ENCODE measurements at places on chromosomes 5 and 9.

- peaks cover 36% of the 10 kb centered on the region for H3K4me1 ChIP-seq
- no peak for DNase-seq
- peak overlapping the region; percentile 94 for H3K27ac ChIP-seq
- no peaks in the 10 kb centered on the region for H3K27me3 ChIP-seq
Observed at GRCh38 chr5:127517110-127517479, 345 bp upstream of the PRRC1 start.

DNA sequence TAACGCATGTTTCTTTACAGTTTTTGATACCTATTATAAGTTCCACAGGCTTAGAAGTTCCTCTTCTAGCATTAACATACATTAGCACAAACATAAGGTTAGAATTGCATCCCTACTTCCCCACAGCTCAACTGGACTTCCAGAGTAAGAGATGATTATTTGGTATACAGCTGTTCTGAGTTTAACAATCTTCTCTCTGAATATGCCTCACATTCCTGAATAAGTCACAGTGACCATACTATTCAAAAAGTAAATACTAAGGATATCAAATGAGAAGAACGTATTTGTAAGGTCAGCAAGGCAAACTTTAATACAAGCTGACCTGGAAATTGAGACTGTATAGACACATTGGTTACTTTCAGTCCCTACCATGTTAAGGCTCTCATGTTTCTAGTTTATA lies 21.3 kb downstream of the NR6A1 start:
- no peak overlapping the region for H3K4me3 ChIP-seq
- H3K4me1 ChIP-seq = peaks cover 8% of the 10 kb centered on the region
- H3K27ac ChIP-seq = no peak overlapping the region

DNA sequence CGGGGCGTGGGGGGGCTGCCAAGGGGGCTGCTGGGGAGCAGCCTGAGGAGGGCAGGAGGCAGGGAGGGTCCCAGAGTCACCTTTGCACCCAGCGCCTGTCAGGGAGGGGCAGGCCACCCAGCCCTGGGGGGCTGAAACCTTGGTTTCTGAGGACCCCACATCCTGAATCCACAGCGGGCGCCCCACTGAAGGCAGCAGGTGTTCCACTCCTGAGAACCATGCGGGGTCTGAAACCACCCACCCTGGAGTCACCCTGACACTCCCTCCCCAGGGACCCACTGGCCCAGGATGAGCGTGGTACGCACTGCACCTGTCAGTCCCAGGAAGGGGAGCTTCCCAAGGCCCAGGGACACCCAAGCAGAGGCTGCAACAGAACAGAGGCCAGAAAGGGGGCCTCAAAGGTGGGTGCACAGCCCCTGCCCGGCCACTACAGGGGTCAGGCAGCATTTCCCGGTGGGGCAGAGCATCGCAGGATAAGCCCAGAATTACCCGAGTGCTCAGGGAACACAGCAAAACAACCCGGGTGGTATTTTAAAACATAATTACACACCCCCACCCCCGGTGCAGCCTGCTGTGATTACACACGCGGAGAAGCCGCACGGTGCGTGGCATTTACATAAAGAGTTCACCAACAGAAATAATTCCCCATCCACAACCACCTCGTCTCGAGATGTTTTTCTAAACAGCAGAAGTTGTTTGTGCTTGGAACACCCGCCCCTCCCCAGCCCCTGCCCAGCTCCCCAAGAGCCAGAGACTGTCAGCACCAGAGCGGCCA lies 57.3 kb upstream of the UBAC1 start:
- no peak overlapping the region for H3K4me3 ChIP-seq
- no peak for DNase-seq
- H3K36me3 ChIP-seq = peaks cover 1% of the 10 kb centered on the region
- no peaks in the 10 kb centered on the region for H3K27me3 ChIP-seq
- H3K27ac ChIP-seq = no peak overlapping the region
- no peaks in the 10 kb centered on the region for H3K4me1 ChIP-seq

DNA sequence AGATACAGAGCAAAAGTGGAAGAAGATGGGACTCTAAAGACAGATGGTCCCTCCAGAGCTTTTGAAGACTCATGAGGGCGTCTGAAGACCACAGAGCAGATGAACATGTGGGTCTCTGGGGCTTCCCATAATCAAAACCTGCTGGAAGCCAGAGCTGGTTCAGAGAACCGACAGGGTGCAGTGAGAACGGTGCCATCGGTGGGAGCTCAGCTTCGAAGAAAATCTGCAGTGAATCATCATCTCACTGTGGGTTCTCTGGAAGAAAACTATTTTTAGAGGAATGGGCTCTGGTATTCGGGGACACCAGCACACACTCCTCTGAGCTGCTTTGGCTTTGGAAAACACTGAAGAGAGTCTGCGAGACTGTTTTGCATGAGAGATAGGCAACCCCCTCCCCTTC lies 222.4 kb upstream of the PANK3 start:
- H3K36me3 ChIP-seq = no peaks in the 10 kb centered on the region
- H3K27ac ChIP-seq = no peak overlapping the region
- H3K4me3 ChIP-seq = no peak overlapping the region
- no peak for DNase-seq

GRCh38 chr5:59746241-59746765 lies 147.2 kb downstream of the PDE4D start:
- no peak overlapping the region for H3K4me3 ChIP-seq
- H3K4me1 ChIP-seq = peaks cover 13% of the 10 kb centered on the region

DNA sequence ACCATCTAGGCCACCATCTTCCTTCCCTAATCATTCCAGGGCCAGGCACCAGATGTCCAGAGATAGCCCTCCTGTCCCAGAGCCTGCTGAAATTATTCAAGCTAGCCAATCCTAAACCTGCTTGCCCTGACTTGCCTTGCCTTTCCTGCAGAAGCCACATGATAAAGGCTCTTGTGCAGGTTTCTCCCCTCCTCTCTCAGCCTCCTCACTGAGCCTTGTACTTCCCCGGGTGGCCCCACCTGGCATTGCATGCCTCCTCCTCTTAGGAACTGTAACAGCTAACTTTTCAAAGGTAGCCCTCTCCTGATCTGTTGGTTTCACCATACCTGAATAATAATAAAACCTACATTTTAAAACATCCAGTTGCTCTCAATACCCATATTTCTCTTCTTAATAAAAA lies 42.6 kb downstream of the DIRAS2 start:
- H3K4me3 ChIP-seq = no peak overlapping the region
- no peaks in the 10 kb centered on the region for H3K27me3 ChIP-seq
- DNase-seq = no peak
- no peaks in the 10 kb centered on the region for H3K4me1 ChIP-seq
- H3K36me3 ChIP-seq = no peaks in the 10 kb centered on the region

GRCh38 chr9:38720083-38720745 lies at the start of gene FAM240B:
FAM240B (minus strand) TSS chr9:38720133; CDS start chr9:38703999, 16,134 bp downstream.
- no peak within 1 kb of the TSS for H3K4me3 ChIP-seq
- DNase-seq = no peak
- no peaks in the 10 kb centered on the region for H3K4me1 ChIP-seq

GRCh38 chr5:14547666-14548065 lies 33.9 kb upstream of the OTULINL start:
- H3K4me3 ChIP-seq = no peak overlapping the region
- H3K36me3 ChIP-seq = no peaks in the 10 kb centered on the region
- no peaks in the 10 kb centered on the region for H3K27me3 ChIP-seq
- H3K4me1 ChIP-seq = no peaks in the 10 kb centered on the region
- H3K27ac ChIP-seq = no peak overlapping the region

- no peaks in the 10 kb centered on the region for H3K27me3 ChIP-seq
- no peak overlapping the region for H3K4me3 ChIP-seq
- DNase-seq = no peak
- peaks cover 20% of the 10 kb centered on the region for H3K4me1 ChIP-seq
- H3K27ac ChIP-seq = peak overlapping the region; percentile 30
Observed at GRCh38 chr5:98941131-98941883, 12.5 kb upstream of the CHD1 start.

DNA sequence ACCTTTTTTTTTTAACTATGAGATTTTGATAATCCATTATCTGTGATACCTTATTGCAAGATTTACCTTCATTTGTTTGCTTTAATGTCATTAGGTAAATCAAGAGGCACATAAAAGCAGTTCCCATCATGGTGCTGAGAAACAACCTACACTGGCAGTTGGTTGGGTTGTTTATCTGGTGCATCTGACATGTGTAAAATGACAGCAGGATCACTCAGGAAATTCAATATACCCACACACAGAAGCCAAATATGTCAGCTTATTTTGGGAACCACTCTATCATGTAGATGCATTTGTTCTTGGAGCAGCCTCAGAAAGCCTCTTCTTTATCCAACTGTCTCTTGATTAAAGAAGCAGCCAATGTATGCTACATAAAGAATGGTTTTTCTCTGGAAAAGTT lies 7.8 kb upstream of the CCDC192 start:
- H3K27me3 ChIP-seq = no peaks in the 10 kb centered on the region
- no peaks in the 10 kb centered on the region for H3K36me3 ChIP-seq
- H3K4me3 ChIP-seq = no peak overlapping the region
- no peak for DNase-seq

GRCh38 chr5:87076931-87077330 lies 190.8 kb upstream of the RASA1 start:
- H3K27me3 ChIP-seq = no peaks in the 10 kb centered on the region
- no peak overlapping the region for H3K4me3 ChIP-seq
- DNase-seq = no peak
- no peak overlapping the region for H3K27ac ChIP-seq
- no peaks in the 10 kb centered on the region for H3K4me1 ChIP-seq
- H3K36me3 ChIP-seq = no peaks in the 10 kb centered on the region

- H3K4me1 ChIP-seq = no peaks in the 10 kb centered on the region
- H3K27me3 ChIP-seq = peaks cover 3% of the 10 kb centered on the region
- no peak for DNase-seq
- no peak overlapping the region for H3K4me3 ChIP-seq
Observed at GRCh38 chr9:27131731-27132130, 22.7 kb downstream of the TEK start.

- H3K4me3 ChIP-seq = no peak overlapping the region
- peaks cover 54% of the 10 kb centered on the region for H3K4me1 ChIP-seq
- DNase-seq = no peak
- H3K27ac ChIP-seq = no peak overlapping the region
- no peaks in the 10 kb centered on the region for H3K36me3 ChIP-seq
Observed at GRCh38 chr5:78506261-78507024, 142.1 kb downstream of the LHFPL2 start.

DNA sequence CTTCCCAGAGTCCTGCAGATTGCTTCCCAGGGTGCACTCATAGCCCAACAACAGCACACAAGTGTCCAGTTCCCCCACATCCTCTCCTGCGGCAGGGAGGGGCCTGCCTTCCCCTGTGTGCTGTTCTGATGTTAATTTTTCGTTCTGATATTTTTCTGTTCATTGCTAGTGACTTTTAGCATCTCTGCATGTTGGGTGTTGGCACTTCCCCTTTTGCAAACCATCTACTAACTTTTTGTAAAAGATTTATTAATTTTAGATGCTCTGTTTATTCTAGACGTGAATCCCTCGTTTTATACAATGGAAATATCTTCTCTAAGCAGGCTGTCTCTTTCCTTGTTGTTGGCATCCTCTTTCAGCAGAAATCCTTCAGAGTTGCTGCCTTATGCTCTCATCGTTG lies 97.3 kb upstream of the DAP start:
- H3K36me3 ChIP-seq = no peaks in the 10 kb centered on the region
- H3K4me1 ChIP-seq = no peaks in the 10 kb centered on the region
- DNase-seq = no peak
- no peaks in the 10 kb centered on the region for H3K27me3 ChIP-seq
- H3K4me3 ChIP-seq = no peak overlapping the region
- no peak overlapping the region for H3K27ac ChIP-seq

DNA sequence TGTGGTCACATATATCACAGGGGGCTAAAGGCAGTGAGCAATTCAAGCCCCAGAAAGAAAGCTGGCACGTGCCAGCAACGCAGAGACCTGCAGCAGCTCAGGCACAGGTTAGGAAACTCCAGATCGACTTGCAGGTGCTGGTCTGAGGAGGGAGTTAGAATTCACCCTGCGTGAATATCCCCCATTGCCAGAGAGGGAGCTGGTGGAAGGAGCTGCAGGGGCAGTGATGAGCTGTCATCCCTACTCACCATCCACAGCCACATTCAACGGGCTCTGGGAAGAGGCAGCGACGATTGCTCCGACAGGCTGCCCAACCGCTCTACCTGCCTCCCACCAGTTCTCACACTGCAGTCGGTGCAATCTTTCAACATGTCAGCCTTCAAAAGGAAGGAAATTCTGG lies 40.8 kb upstream of the CLK4 start:
- H3K36me3 ChIP-seq = no peaks in the 10 kb centered on the region
- no peak overlapping the region for H3K4me3 ChIP-seq
- no peaks in the 10 kb centered on the region for H3K27me3 ChIP-seq
- DNase-seq = no peak
- H3K27ac ChIP-seq = no peak overlapping the region
- H3K4me1 ChIP-seq = no peaks in the 10 kb centered on the region

DNA sequence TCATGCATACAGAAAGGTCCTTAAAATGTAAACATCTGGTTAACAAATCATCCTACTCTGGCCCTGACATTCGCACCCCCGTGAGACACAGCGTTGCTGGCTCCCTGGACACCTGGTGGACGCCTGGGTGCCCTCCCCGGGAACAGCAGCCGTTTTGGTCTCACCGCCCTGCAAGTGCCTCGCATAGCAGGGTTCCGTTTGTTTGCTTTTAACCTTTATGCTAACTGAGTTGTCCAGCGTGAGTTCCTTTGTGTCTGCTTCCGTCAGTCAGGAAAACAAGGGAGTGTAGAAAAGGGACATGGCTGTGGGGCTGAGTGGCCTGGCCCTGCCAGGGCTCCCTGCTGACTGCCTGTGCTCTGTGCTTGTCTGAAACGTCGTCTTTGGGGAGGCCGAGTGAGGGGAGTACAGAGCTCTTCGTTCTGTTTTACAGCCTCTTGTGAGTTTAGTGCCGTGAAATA lies 91.8 kb upstream of the CACNA1B start:
- no peaks in the 10 kb centered on the region for H3K36me3 ChIP-seq
- no peaks in the 10 kb centered on the region for H3K27me3 ChIP-seq
- no peak overlapping the region for H3K27ac ChIP-seq
- H3K4me1 ChIP-seq = no peaks in the 10 kb centered on the region
- H3K4me3 ChIP-seq = no peak overlapping the region

GRCh38 chr9:38641985-38642864 lies 21.8 kb upstream of the ANKRD18A start:
- DNase-seq = peak; percentile 67
- no peaks in the 10 kb centered on the region for H3K27me3 ChIP-seq
- H3K27ac ChIP-seq = no peak overlapping the region
- H3K4me1 ChIP-seq = no peaks in the 10 kb centered on the region

GRCh38 chr9:98551511-98552286 lies 157.0 kb downstream of the GABBR2 start:
- H3K4me1 ChIP-seq = no peaks in the 10 kb centered on the region
- H3K27ac ChIP-seq = no peak overlapping the region
- no peaks in the 10 kb centered on the region for H3K36me3 ChIP-seq
- H3K27me3 ChIP-seq = no peaks in the 10 kb centered on the region
- H3K4me3 ChIP-seq = no peak overlapping the region
- no peak for DNase-seq

- H3K4me3 ChIP-seq = peak overlapping the region; percentile 52
- H3K4me1 ChIP-seq = peaks cover 31% of the 10 kb centered on the region
- no peaks in the 10 kb centered on the region for H3K27me3 ChIP-seq
Observed at GRCh38 chr9:4740388-4740637, 689 bp downstream of the AK3 start.

DNA sequence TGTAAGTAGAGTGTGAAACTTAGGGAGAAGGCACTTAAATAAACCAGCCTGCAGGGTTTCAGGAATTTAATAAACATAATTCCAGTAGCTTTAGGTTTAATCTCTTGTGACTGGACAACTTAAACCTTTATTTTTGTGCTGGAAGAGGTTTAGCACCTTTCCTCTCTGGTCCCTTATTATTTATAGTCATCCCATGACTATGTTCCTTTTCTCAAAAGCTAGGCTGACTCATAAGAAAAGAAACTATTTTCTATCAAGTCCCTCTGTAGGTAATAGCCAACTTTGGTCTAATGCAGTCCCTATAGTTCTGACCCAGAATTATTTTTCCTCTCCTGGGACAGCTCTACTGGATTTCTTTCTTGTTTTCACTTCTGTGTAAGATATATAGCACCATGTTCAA lies 588.9 kb downstream of the NR2F1-AS1 start:
- H3K27me3 ChIP-seq = no peaks in the 10 kb centered on the region
- H3K4me3 ChIP-seq = no peak overlapping the region
- no peak overlapping the region for H3K27ac ChIP-seq
- H3K4me1 ChIP-seq = no peaks in the 10 kb centered on the region
- no peaks in the 10 kb centered on the region for H3K36me3 ChIP-seq
